Caki2 (cell line): ENCODE measurements at places on chromosomes 13 and 19.

DNA sequence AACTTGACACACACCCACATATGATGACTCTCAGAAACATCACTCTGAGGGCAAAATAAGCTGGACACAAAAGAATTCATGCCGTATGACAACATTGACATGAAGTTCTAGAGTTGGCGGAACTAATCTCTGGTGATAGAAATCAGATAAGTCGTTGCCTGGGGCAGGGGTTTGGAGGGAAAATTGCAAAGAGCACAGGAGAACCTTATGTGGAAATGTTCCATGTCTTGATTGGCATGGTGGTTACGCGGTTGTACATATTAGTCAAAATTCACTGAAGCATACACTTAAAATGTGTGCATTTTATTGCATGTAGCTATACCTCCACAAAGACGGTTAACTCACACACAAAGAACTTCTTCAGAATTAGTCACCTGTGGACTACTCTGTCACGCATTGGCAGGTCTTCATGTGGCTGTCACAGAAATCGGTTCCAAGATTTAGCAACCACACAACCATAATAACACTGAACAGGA is 137.8 kb upstream of the GJB6 start:
- no peak for DNase-seq

GRCh38 chr13:48733739-48734335 is 80.1 kb downstream of the CYSLTR2 start:
- no peak for DNase-seq

- DNase-seq, result no peak
Measured at GRCh38 chr13:26847281-26847680, 86.7 kb upstream of the GPR12 start.

DNA sequence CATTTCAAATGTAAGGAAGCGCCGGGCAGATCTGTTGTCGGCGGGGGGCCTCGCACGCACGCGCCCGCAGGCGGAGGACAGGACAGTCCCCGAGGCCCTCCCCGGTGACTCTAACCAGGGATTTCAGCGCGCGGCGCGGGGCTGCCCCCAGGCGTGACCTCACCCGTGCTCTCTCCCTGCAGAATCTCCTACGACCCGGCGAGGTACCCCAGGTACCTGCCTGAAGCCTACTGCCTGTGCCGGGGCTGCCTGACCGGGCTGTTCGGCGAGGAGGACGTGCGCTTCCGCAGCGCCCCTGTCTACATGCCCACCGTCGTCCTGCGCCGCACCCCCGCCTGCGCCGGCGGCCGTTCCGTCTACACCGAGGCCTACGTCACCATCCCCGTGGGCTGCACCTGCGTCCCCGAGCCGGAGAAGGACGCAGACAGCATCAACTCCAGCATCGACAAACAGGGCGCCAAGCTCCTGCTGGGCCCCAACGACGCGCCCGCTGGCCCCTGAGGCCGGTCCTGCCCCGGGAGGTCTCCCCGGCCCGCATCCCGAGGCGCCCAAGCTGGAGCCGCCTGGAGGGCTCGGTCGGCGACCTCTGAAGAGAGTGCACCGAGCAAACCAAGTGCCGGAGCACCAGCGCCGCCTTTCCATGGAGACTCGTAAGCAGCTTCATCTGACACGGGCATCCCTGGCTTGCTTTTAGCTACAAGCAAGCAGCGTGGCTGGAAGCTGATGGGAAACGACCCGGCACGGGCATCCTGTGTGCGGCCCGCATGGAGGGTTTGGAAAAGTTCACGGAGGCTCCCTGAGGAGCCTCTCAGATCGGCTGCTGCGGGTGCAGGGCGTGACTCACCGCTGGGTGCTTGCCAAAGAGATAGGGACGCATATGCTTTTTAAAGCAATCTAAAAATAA is 18.2 kb downstream of the IL17D start:
- DNase-seq, result no peak

DNA sequence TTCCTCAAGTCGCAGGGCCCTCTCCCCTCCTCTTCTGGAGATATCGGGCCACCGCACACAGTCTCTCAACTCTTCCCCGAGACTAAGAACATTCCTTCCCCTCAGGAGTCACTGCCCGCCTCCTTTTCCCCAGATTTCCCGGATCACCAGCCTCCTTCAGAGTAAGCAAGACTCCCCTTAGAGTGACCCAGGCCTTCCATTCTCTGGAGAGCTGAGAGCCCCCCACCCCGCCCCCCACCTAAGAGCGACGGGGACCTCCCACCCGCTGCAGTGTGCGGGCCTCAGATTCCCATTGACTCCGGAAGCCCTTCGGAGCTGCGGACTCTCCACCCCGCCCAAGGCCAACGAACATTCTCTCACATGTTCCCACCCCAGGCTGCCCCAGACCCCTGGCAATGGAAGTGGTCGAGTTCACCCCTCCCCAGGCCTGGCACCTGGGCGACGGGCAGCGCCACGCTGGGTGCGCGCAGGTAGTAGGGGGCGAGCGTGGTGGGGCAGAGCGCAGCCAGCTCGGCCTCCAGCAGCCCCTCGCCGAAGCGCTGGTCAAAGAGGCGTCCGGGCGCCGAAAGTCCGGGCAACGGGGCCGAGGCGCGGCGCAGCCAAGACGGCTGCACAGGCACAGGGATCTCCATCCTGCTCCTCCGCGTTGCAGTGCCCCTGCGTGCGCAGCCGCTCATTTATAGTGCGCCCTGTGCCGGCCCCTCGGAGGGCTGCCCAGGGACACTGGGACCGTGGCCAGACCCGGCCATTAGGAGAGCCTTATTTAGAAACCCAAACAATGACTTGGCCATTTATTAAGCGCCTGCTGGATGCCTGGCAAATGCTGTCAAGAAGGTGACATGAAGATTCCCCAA is at the start of gene HSPB6:
HSPB6 (minus strand) TSS at position 653 of the 854 bp plus-strand sequence; CDS start at position 632, 21 bp downstream.
- no peak for DNase-seq

DNA sequence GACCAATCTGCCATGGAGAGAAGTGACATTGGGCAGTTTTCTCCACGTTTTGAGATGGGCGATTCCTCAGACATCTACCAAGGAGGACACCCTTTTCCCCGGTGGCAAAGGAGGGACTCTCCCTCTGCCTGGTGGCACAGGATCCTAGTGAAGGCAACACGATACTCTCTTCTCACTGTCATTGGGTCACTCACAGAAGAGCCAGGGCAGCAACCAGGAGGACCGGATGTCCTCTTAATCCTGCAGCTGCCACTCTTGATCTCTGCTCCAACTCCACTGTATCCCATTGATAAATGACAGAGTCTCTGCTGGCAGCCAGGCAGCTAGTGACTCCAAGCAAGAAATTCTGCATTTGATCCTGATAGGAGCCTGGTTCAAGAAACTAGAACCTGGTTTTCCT is 42.2 kb downstream of the COL4A2 start:
- DNase-seq, result no peak

DNA sequence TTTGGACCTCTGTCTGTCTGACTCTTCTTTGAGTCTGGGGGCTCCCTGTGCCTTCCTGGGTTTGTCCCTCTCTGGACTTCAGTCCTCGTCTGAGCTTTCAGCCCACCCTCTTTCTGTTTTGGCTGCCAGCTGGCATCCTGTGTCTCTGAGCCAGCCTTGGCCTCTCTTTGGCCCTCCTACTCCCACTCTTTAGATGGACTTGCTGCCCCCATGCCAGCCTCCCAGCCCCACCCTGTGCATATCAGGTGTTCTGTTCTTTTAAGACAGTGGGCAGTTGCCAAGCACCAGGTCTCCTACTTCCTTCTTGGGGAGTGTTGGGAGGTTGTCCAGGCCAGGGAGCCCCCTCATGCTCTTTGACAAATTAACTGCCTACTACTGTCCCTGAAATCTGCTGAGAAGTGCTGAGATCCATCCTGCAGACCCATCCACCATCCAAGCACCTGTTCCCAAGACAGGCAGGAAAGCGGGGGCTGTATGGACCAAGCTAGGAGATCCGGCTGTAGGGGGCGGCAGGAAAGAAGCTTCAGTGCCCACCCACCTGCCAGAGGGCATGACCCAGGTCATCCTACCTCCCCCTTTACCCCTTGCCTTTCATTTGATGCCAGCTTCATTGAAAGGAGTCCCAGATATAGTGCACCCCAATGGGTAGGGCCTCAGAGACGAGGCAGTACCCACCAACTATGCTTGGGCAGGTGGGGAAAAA is 9.6 kb downstream of the CIC start:
- DNase-seq, result no peak

DNA sequence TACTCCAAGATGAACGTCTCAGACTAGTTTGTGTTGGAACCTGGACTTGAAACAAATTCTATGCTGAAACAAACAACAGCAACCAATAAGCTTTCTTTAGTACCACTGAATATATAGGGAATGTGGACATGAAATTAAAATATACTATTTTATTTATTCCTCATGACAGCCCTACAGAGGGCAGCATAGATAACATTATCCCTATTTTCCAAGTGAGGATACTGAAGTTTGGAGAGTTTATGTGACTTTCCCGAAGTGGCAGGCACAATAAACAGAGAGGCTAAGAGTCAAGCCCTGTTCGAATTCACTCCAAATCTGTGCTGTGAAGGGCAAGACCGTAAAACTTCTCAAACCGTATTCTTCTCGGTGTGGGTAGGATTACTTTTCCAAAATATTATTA is 509.9 kb upstream of the GPC6 start:
- peak; percentile 0 for DNase-seq

- DNase-seq, result no peak
Measured at GRCh38 chr13:29882076-29882475, 31.7 kb upstream of the UBL3 start.

GRCh38 chr13:74784959-74785358 is 650.8 kb upstream of the KLF12 start:
- DNase-seq, result no peak

DNA sequence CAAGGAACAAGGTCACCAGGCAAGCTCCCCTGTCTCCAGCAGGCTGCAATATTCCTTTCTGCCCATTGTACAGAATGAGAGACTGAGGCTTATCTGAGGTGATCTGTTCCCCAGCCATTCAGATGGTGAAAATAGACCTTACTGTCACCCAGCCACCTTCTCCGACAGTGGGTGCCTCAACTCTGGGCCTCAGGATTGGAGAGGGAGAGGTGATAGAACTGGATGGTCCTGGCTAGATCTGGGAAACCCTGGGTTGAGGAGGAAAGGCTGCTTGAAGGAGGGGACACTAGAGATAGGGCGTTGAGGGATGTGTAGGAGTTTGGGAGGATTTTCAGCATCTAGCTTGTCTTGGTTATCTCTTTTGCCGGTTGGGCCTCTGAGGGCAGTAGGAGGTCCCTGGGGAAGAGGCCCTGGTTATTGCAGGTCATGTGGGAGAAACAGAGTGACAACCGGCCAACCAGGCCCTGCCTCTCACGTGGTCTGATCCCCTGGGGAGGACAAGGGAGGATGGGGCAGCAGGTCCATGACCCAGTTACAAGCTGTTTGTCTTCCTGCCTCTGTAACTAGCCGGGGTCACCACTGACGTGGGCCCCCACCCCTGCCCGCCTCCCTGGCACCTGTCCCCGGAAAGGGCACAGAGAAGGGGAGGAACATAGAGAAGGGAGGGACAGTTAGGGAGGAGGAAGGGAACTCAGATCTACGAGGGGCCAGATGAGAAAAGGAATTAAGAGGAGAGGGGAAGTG is 8.2 kb downstream of the NFIC start:
- no peak for DNase-seq

GRCh38 chr13:30196025-30196424 is 111.3 kb downstream of the KATNAL1 start:
- DNase-seq, result no peak

GRCh38 chr13:43379738-43380137 is 356.4 kb downstream of the DNAJC15 start:
- no peak for DNase-seq

GRCh38 chr19:13118424-13119193 is 545 bp downstream of the NACC1 start:
- DNase-seq, result no peak

GRCh38 chr13:110942248-110942981 is 27.5 kb upstream of the ANKRD10 start:
- peak; percentile 36 for DNase-seq

GRCh38 chr13:99307247-99307646 is at the start of gene GPR183:
Gene GPR183 (minus strand): TSS chr13:99307399. CDS start chr13:99296145, 11,254 bp downstream.
- peak; percentile 15 for DNase-seq

- DNase-seq, result peak; percentile 55
Measured at GRCh38 chr13:98746968-98747367, 5.5 kb downstream of the SLC15A1 start.

DNA sequence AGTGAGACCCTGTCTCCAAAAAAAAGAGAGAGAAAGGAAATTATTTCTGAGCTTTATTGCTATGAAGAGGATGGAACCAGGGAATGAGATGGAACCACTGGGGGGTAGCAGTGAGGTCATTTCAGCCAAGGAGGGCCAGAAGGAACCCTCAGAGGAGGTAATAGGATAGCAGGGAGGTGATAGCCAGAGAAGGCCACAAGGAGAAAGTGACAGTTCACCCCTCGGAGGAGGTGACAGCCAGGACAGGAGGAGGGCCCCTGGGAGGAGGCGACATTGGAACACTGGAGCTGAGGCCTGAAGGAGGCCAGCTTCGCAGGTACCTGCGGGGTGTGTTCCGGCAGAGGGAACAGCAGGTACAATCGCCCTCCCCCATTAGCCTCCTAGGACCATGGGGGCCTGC is 675 bp upstream of the PGPEP1 start:
- DNase-seq, result peak; percentile 51

DNA sequence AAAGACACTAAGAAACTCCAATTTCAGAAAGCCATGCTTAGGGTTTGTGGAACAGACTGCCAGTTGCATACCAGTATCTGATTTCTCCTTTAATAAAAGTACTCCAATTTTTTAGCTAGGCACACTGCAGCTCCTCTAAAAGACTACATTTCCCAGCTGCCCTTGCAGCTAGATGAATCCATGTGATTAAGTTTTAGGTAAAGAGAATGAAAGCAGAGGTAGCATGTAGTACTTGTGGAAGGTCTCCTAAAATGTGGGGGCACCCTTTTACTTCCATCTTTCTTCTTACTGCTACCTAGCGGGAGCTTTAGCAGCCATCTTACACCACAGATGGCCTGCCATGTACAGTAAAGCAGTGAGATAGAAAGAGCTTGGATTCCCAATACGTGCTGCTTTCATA is 33.0 kb upstream of the TSC22D1 start:
- DNase-seq, result no peak

DNA sequence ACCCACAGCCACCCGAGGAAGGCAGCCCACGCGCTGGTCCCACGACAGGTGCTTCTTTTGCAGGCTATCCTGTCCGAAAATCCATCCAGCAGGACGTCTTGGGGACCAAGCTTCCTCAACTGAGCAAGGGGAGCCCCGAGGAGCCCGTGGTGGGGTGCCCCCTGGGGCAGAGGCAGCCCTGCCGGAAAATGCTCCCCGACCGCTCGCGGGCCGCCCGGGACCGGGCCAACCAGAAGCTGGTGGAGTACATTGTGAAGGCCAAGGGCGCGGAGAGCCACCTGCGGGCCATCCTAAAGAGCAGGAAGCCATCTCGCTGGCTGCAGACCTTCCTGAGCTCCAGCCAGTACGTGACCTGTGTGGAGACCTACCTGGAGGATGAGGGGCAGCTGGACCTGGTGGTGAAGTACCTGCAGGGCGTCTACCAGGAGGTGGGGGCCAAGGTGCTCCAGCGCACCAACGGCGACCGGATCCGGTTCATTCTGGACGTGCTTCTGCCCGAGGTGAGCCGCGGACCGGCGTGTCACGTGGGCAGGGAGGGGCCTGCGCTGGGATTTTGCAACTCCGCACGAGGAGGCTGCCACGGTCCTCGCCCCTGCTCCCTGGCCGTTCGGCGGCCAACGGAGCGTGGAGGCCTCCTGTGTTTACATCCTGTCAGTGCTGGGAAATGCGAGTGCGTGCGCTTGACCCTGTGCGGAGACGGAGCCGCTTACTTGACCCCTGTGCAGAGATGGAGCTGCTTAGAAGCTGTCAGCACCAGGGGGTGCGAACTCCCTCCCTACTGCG is 12.9 kb upstream of the NDUFS7 start:
- DNase-seq, result no peak

- no peak for DNase-seq
Measured at GRCh38 chr19:4112367-4112766, 11.6 kb downstream of the MAP2K2 start.
